ENCODE measurements at places on chromosomes 6 and 20. TPM values are rescaled to one million over a fixed set of nuclear protein-coding genes. Genes with fewer than 3 reads are reported as not detected.
A peak's percentile ranks its signal among the peaks of the same experiment; 100 is the strongest.

Gene ANGPT4
- total RNA-seq = not detected

Gene TMC2
- total RNA-seq = 4.5 TPM

Gene ITPR3
- 1.2 TPM for total RNA-seq

Gene LY6G6D
- total RNA-seq = not detected

Gene NKX2-2
- 0.41 TPM for total RNA-seq

Gene MDFI
- total RNA-seq = 11.4 TPM

Gene PLG
- not detected for total RNA-seq

Gene HLA-DMB
- 0.82 TPM for total RNA-seq

Gene ZFAND3
- 21.2 TPM for total RNA-seq

Gene ZKSCAN8
- total RNA-seq = 15.9 TPM

Gene TASP1
- total RNA-seq = 30.6 TPM

Gene DEFB123
- total RNA-seq = not detected

DNA sequence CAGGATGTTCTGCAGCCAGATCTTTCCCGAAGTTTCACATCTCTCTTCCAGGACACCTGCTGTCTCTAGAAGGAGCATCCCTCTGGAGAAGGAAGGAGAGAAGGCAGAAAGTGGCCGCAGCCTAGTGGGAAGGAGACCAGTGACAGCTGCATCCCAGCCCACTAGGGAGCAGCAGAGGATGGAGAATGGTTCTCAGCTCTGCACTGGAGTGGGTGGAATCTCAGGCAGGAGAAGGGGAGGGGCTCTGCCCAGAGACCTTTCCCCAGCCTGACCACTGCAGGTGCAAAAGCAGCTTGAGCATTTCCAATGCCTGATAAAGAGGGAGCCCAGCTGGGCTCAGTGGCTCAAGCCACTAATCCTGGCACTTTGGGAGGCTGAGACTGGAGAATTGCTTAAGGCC, 32.3 kb downstream of the NCR2 start:
- DNase-seq = peak; percentile 59

GRCh38 chr20:46974669-46975434, 80.2 kb downstream of the EYA2 start:
- DNase-seq = no peak

- DNase-seq = peak; percentile 75
Observed at GRCh38 chr6:487956-488355, 96.4 kb downstream of the IRF4 start.

DNA sequence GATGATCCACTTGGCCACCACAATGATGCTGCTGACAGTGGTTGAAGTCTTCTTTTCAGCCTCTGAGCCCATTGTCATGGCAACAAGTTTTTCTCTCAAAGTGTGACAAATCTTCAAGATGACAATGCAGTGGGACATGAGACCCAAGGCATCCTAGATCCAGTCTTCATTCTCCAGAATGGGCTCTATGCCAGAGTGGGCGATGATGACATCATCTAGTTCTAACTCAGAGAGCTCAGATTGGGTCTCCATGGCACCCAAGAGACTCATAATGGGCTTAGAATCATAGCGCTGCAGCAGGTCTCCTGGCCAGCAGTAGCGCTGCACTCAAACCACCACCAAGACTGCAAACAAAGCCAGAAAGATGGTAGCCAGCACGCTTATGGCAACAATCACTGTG, 973.6 kb downstream of the EYS start:
- no peak for DNase-seq

DNA sequence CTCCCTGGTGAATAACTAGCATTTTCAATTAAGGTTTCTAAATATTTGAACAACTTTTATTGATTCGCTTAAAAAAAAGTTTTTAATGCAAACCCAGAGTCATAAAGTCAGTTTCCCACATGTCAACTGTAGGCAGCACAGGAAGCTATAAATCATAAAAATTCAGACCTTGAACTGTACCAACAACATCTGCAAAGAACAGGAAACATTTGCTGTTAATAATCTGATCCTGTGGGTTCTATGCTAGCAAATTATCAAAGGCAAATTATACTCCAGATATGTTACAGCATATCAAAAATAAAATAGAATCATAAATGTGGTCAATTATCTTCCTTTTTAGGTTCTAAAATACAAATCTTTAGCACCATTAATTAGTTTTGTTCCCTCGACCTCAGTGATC, 16.6 kb upstream of the MAP7 start:
- no peak for DNase-seq

- no peak for DNase-seq
Observed at GRCh38 chr6:131929264-131929663, 21.9 kb downstream of the CCN2 start.

DNA sequence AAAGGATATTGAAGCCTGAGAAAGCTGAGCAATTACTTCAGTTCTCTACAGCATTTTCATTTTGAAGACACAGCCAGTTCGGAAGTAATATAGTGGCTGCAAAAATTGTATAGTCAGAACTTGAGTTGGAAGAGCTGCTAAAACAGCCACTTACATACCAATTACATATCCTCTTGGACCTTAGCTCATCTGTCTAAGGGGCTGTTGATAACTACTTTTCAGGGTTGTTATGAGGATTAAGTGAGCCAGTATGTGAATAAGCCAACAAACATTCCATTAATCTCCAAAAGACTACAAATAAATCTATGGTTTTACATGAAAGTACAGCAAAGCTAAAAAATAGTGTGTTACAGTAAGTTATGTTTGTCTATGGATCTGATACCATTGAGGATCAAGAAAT, 59.7 kb downstream of the TMEM200A start:
- DNase-seq = no peak

DNA sequence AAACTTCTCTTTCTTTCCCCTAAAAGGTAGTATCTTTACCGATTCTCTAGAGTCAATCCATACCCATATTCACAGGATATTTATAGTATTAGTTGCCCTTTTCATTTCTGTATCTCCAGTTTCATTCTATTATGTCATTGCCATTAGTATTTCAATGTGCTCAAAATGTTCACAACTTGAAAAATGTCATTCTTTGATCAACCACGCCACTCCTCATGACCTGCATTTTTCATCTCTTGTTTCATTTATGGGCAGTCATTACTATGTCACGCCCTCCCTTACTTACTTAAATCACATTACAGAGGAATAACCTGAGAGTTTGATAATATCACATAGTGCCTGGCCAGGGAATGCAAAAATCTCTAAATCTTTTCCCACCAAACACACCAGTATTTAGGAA, 427.3 kb upstream of the GJE1 start:
- DNase-seq = no peak

DNA sequence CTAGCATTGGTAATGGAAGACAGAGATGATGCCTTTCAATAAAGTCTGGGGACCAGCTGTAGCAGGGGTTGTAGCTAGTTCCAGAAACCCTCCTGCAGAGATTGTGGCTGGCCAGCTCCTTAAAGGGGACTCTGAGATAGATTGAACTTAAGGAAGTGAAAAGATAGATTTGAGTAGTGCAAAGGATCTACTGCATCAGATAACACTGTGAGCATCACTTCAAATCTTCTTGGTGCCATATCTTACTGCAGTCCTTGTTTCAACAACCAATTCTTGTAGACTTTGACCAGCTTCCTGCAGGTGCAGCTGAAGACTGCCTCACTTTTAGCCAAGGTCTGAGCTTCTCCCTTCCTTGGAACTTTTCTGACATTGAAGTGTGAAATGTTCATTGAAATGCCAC, 14.8 kb upstream of the CEP162 start:
- no peak for DNase-seq

- no peak for DNase-seq
Observed at GRCh38 chr20:6993011-6993410, 225.5 kb downstream of the BMP2 start.

DNA sequence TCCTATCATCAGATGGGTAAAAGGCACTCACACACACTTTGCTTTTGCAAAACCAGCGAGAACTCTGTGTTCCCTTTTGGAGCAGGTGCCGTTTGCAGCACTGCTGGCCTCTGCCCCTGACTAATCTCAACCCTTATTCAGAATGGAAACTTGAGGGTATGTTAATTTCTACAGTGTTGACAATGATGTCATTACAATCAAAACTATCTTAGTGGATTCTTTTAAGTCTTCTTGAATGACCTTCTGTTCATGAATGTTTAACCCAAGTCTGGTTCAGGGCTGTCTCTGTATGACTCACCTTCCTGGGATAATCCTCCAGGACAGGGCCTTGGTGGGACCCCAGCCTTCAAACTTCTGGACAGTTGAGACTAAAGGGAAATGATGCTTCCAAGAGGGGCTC, 197.9 kb downstream of the CDH4 start:
- DNase-seq = no peak

DNA sequence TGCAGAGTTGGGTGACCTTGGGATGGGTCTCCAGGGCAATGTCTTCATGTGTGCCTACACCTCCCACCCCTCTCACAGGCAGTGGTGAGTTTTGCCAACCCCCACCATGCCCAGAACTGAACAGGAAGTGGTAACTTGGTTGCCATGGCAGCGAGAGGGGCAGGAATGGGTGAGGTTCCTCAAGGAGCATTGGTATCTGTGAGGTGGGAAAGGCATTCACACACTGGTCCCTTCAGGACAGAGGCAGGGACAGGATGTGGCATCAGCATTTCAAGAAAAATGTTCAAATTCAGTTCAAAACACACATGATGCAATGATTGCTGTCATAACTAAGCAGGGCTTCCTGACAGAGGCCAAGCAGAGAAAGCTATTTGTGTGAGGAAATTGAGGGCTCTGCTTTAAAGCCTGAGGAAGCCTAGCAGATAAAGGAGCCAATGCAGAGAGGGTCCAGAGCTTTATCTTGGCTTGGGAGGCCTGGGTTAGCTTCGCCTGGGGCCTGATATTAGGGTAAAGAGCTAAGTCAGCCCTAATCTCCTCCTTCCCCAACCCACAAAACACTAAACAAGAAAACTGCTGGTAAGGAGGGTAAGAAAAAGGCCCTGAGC, 551 bp downstream of the TREML2 start:
- DNase-seq = no peak

DNA sequence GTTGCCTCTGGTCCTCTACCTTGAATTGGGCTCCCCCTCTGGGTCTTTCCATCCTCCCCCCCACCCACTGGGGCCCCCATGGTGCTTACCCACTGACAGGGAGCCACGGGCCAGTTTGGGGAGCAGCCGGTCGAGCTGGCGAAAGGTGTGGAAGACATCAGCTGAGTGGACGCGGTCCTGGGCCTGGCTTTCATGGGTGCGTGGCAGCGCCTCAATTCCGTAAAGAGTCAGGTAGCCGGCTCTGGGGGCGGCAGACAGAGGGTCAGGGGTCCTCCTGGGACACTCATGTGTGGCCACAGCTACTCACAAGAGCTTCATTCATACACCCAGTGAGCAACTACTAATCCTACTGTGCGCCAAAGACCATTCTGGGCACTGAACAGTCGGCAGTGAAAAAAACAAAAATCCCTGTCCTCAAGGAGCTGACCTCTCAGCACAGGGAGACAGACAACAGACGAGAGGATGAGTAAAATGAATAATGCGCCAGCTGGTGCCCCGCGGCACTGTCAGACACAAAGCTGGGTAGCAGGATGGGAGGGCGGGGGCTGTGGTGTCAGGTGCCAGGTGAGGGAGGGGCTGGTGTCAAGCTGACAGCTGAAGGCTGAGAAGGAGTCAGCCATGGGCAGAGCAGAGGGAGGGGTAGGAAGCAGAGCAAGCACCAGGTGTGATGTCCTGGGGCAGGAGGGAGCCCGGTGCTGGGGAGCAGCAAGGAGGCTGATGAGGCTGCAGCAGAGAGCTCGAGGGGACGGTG, 28.3 kb downstream of the PTGIS start:
- DNase-seq = no peak

DNA sequence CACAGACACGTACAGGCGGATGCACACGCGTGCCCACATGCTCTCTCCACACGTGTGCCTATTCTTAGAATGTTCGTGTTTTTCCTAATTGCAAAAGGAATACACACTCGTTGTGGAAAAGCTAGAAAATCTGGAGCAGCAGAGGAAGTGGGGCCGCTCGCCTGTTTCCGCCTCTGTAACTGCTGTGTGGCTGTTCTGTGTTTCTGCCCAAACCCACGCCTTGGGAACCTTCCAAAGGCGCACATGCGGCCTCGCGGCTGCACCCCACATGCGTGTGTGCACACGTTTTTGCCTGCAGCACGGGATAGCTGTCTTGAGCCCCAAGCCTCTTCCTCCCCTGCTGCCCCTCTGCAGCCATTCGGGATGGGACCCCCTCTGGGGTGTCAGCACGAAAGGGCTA, 12.2 kb downstream of the SLC17A9 start:
- no peak for DNase-seq

DNA sequence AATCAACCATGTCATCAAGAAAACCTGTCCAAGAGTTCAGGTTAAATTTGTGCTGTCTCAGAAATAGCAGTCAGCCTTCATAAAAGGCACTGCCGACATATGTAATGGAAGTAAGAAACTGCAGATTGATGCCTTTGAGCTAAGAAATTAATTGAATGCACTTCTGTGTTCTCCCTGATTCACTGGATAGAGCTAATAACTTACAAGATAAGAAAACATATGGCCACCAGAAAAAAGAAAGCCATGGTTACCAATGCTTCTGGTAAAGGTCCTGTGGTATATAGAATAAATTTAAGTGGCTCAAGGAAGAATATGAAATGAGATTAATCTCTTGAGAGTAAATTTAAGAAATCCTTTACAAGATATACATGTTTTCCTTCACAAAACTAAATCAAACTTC, 242.5 kb upstream of the UFL1 start:
- DNase-seq = no peak

DNA sequence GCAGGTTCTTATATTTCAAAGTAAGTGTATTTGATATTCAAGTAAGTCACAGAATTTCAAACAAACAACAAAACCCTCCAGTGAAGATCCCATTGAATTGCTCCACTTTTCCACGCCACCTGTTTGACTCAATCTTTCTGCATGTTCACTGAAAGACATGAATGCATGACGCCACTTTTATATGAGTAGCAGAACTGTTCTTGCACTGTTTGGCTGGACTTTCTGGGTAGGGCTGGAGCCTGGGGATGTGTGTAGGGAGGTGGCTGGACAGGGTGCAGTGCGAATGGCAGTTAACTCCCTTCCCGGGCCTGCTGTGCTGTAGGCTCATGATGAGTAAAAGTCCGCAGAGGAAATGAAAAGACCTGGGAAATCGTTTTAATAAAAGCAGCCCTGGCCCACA, 39.7 kb downstream of the IL20RA start:
- no peak for DNase-seq

GRCh38 chr6:49912196-49912595, 45.9 kb upstream of the CRISP1 start:
- no peak for DNase-seq

DNA sequence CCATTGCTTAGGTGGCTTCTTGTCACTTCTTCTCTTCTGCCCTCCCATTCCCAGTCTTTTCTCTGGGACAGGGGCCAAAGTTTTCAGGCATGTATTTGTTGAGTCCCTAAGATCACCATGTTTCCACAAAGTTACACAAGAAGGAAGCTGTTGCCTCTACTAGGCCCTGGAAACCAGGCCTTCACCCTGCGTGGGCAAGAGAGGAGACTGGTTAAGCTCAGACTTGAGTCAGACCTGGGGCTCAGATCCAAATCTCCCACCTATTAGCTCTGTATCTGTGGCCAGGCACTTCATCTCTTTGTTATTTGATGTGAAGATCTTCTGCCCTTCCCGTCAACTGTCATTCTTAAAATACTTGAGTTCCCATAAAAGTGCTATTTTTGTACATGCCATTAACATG, 154.6 kb downstream of the SASH1 start:
- no peak for DNase-seq

- DNase-seq = no peak
Observed at GRCh38 chr6:166599205-166599604, 12.7 kb upstream of the RAMACL start.

All from frontal cortex (tissue), 4 donors.